Suprapubic skin (tissue), 4 donors: ENCODE measurements at places on chromosomes 7 and 10. TPM values are rescaled to one million over a fixed set of nuclear protein-coding genes. Genes with fewer than 3 reads are reported as not detected.

ICA1 gene
- 43.4 TPM for total RNA-seq

ARHGAP19 gene
- total RNA-seq = 12.8 TPM

TUBAL3 gene
- total RNA-seq = 1.7 TPM

UCN3 gene
- not detected for total RNA-seq

IFIT1B gene
- total RNA-seq = not detected

IFT22 gene
- 15.3 TPM for total RNA-seq

PRPS1L1 gene
- total RNA-seq = not detected

SPDYE9 gene
- total RNA-seq = not detected

DNA sequence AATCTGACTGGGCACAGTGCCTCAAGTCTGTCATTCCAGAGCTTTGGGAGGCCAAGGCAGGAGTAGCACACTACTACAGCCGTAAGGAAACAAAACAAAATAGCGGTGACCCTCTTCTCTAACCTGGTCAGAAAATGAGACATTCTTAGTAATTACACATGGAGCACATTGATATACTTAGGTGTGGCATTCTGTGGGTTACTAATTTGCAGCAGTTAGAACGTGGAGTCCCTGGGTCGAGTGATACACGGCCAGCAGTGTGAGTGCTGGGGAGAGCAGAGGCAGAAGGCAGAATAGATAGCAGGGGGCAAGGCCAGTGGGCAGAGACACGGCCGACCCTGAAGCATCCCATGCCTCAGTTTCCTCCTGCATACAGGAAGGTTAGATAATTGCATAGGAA, 28.9 kb upstream of the SFMBT2 start:
- H3K36me3 ChIP-seq = no peaks in the 10 kb centered on the region
- no peak overlapping the region for H3K27ac ChIP-seq
- no peak overlapping the region for H3K4me3 ChIP-seq
- DNase-seq = no peak
- no peaks in the 10 kb centered on the region for H3K4me1 ChIP-seq

DNA sequence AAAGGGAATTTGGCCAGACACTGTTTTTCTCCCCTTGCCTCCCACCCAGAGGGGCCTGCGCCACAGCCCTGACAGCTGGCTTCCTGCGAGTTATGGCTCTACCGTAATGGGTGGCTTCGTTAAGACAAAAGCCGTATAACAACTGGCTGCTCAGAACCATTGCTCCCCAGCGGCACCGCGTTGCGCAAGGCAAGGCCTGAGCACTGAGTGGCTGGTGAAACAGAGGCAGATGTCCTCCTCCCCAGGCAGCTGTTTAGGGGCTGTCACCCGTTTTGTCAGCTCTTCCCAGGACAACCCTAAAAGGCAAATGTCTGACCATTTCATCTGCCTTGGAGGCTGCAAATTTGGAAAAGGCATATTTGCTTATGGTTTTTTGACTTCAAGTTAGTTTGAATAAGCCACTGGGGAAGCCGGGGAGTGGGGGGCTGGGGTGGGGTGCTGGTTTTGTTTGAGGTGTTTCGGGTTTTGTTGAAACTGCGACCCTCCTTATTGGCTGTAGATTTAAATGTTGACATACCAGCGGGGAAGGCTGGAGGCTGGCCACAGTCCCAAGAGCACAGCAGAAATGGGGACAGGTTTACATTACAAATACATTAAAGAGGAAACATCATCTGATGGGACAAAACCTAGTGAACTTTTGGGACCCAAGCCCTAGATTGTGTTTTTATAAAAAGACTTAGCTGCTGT, 681 bp upstream of the SPOCK2 start:
- no peak overlapping the region for H3K27ac ChIP-seq
- H3K4me1 ChIP-seq = peaks cover 20% of the 10 kb centered on the region
- peak overlapping the region; percentile 41 for H3K4me3 ChIP-seq
- H3K36me3 ChIP-seq = peaks cover 7% of the 10 kb centered on the region

DNA sequence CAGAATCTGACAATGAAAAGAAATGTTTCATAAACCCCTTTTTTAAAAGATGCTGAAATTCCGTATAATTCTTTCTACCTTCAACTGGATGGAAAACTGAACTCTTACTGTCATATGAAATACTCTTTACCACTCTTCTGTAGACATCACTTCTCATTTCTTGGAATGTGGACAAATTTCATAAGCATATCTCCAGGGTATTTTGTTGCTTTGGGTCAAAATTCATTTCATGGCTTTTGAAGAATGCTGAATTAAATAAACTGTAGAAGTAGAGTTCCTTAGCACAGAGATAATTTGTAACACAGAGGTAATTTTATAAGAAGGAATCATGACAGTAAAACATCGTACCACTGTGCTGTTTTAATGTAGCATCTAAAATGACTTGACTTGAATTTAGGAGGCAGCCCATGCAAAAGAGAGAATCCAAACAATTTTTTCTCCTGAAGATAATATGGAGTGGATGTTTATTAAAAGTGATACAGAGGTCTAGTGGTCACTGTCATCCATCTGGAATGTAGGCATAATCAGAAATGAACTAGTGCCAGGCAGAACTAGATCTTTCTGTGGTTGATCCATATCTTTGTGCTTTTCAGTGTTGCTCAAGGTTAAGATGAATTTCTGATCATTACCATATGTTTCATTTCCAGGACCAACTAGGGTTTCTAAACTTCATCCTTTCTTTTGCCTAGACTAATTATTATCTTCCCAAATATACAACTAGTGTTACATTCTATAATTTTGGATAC, 492.0 kb downstream of the KIF20B start:
- no peaks in the 10 kb centered on the region for H3K36me3 ChIP-seq
- DNase-seq = no peak
- H3K4me3 ChIP-seq = no peak overlapping the region
- H3K27me3 ChIP-seq = no peaks in the 10 kb centered on the region

GRCh38 chr7:131861620-131862346, 305.4 kb upstream of the PODXL start:
- H3K4me1 ChIP-seq = no peaks in the 10 kb centered on the region
- H3K27me3 ChIP-seq = peaks cover 3% of the 10 kb centered on the region
- no peak overlapping the region for H3K4me3 ChIP-seq
- H3K27ac ChIP-seq = no peak overlapping the region
- no peak for DNase-seq

- H3K27ac ChIP-seq = no peak overlapping the region
- no peak overlapping the region for H3K4me3 ChIP-seq
- no peaks in the 10 kb centered on the region for H3K27me3 ChIP-seq
- H3K36me3 ChIP-seq = no peaks in the 10 kb centered on the region
- H3K4me1 ChIP-seq = no peaks in the 10 kb centered on the region
These were observed 57.1 kb downstream of the PLPP4 start for GRCh38 chr10:120514035-120514620.

- no peaks in the 10 kb centered on the region for H3K36me3 ChIP-seq
- no peak for DNase-seq
- no peaks in the 10 kb centered on the region for H3K4me1 ChIP-seq
These were observed 15.1 kb upstream of the TBX20 start for GRCh38 chr7:35268953-35269352.

GRCh38 chr10:113557424-113557862, 4.6 kb downstream of the HABP2 start:
- peaks cover 23% of the 10 kb centered on the region for H3K4me1 ChIP-seq
- H3K4me3 ChIP-seq = no peak overlapping the region
- no peaks in the 10 kb centered on the region for H3K27me3 ChIP-seq
- no peak for DNase-seq
- H3K27ac ChIP-seq = no peak overlapping the region
- H3K36me3 ChIP-seq = no peaks in the 10 kb centered on the region

DNA sequence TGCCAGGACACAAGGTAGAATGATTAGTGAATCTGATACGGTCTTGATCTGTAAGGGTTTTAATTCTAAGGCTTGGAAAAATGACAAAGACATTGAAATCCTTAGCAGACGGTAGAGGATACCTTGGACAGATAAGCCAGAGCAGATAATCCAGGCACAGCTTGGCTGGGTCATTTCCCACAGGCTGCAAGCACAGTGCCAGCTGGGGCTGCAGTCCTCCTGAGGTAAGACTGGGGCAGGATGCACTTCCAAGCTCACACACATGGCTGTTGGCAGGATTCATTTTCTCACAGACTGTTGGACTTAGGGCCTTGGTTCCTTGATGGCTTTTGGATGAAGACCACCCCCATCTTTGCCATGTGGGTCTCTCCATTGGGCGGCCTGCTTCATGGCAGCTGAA, 63.2 kb upstream of the BMPER start:
- no peak overlapping the region for H3K27ac ChIP-seq
- DNase-seq = no peak

GRCh38 chr10:78696791-78697395, 371.9 kb upstream of the ZMIZ1 start:
- no peak overlapping the region for H3K27ac ChIP-seq
- no peaks in the 10 kb centered on the region for H3K27me3 ChIP-seq
- H3K4me3 ChIP-seq = no peak overlapping the region
- no peaks in the 10 kb centered on the region for H3K36me3 ChIP-seq
- H3K4me1 ChIP-seq = peaks cover 2% of the 10 kb centered on the region

GRCh38 chr10:88659725-88660597, 4.3 kb upstream of the LIPF start:
- no peaks in the 10 kb centered on the region for H3K4me1 ChIP-seq
- no peaks in the 10 kb centered on the region for H3K27me3 ChIP-seq

GRCh38 chr10:24269476-24269875, 60.5 kb downstream of the KIAA1217 start:
- no peaks in the 10 kb centered on the region for H3K27me3 ChIP-seq
- peaks cover 7% of the 10 kb centered on the region for H3K4me1 ChIP-seq
- no peak overlapping the region for H3K27ac ChIP-seq
- DNase-seq = no peak

DNA sequence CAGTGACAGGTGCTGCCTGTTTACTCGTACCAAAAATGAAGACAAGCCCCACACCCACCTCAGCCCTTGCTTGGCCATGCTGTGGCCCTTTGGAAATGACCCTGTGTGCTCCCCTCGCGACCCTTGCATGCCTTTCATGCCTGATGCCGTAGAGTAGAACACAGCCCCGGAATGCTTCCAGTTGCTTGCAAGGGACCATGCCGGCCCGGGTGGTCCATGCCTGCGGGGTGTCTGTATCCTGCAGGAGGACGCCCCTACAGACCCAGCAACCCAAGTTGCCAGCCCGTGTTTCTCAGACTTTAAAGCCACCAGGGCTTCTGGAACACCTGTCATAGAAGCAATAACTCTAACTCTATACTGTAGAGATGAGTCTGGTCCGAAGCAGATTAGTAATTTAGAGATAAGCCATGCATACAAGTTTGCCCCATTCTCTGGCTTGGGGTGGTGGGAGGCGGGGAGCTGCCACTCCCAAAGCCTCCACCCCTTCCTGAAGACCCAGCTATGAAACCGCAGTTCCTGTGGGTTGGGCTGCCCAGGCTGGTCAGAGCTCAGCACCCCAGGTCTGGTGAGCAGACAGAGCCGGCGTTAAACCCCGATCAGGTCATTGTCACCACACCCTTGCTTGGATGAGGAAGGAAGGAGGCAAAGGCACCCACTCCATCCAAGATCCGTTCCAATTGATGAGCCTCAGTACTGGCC, 143.5 kb downstream of the ADCY1 start:
- peaks cover 4% of the 10 kb centered on the region for H3K27me3 ChIP-seq
- no peak overlapping the region for H3K27ac ChIP-seq
- H3K4me1 ChIP-seq = no peaks in the 10 kb centered on the region
- no peak for DNase-seq

DNA sequence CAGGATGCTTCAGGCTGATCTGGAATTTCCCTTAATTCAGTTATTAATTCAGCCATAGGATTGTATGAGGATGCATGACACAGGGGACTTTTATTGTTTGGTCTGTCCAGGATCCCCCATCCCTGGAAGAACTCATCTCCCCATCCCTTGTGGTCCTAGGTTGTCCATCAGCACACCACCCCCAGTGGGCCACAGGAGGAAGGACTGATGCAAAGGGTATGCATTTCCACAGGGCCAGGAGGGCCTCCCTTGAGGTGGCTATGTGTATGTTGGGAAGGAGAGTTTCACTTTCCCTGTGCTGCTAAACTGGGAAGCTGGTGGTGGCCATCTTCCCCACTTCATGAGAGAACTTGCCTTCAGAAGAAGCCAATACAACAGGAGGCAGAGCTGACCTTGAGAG, 44.6 kb upstream of the GRB10 start:
- no peaks in the 10 kb centered on the region for H3K36me3 ChIP-seq
- no peak overlapping the region for H3K4me3 ChIP-seq
- H3K27ac ChIP-seq = no peak overlapping the region
- DNase-seq = no peak
- no peaks in the 10 kb centered on the region for H3K4me1 ChIP-seq

- no peaks in the 10 kb centered on the region for H3K27me3 ChIP-seq
- no peak overlapping the region for H3K4me3 ChIP-seq
- no peaks in the 10 kb centered on the region for H3K4me1 ChIP-seq
These were observed 209.6 kb upstream of the VWC2 start for GRCh38 chr7:49563693-49564378.

- no peaks in the 10 kb centered on the region for H3K27me3 ChIP-seq
- H3K36me3 ChIP-seq = no peaks in the 10 kb centered on the region
- no peak overlapping the region for H3K27ac ChIP-seq
- no peak for DNase-seq
- no peak overlapping the region for H3K4me3 ChIP-seq
- H3K4me1 ChIP-seq = no peaks in the 10 kb centered on the region
These were observed 41.5 kb upstream of the GPR141 start for GRCh38 chr7:37642028-37642540.

DNA sequence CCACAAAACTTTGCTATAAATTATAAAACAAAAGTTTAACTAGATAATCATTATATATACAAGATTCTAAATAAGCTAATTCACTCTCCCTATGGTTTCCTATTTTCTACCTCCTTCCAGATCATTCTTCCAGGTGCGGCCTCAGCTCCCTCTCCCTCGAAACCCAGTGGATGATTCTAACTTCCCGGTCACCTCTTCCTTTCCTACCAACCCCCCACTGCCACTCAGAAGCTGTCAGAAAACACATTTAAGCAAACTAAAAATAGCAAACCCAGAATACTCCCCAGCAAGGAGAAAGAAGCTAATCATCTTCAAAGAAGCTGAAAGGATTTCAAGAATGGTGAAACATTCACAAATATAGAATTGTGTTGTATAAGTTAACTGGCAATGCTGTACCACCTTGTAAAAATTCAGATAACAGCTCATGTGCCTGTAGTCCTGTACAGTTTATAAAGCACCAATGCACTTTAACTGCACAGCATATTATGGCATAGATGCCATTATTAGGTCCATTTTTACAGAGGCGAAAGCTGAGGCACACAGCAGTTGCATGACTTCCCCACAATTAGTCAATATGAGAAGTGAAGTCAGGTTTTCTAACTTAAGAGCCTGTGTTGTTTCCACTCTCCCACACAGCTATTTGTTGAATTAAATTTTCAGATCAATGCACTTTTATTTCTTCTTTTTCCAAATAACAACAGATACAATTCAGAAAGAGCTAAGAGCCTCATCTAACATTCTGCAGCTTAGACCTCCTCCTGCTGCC, 13.7 kb upstream of the DNTT start:
- no peak overlapping the region for H3K27ac ChIP-seq
- DNase-seq = no peak
- no peak overlapping the region for H3K4me3 ChIP-seq
- peaks cover 6% of the 10 kb centered on the region for H3K27me3 ChIP-seq
- H3K4me1 ChIP-seq = peaks cover 14% of the 10 kb centered on the region

DNA sequence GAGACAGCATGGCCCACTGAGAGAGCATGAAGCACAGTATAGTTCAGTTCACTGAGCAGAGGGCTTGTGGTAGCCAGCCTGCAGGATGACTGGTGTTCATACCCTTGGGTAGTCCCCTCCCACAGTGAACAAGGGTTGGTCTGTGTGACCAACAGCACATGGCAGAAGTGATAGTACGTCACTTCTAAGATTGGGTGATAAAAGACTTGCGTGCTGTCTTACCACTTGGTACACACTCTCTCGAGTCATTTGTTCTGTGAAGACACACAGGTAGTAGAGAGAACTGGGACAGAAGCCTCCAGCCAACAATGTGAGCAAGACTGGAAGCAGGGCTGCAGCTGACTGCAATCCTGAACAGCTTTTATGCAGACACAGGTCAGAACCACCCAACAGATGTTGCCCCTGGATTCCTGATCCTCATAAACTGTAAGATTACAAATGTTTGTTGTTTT, 14.6 kb downstream of the EPC1 start:
- DNase-seq = no peak
- H3K4me3 ChIP-seq = no peak overlapping the region
- peak overlapping the region; percentile 30 for H3K27ac ChIP-seq
- peaks cover 82% of the 10 kb centered on the region for H3K4me1 ChIP-seq
- H3K27me3 ChIP-seq = no peaks in the 10 kb centered on the region
